ENCODE measurements at places on chromosomes 12 and 14.
A peak's percentile ranks its signal among the peaks of the same experiment; 100 is the strongest.

- no peak for DNase-seq
These were observed 278.3 kb downstream of the DPF3 start for GRCh38 chr14:72615451-72616121.

- no peak for DNase-seq
These were observed 19.7 kb downstream of the VDR start for GRCh38 chr12:47885012-47885501.

DNA sequence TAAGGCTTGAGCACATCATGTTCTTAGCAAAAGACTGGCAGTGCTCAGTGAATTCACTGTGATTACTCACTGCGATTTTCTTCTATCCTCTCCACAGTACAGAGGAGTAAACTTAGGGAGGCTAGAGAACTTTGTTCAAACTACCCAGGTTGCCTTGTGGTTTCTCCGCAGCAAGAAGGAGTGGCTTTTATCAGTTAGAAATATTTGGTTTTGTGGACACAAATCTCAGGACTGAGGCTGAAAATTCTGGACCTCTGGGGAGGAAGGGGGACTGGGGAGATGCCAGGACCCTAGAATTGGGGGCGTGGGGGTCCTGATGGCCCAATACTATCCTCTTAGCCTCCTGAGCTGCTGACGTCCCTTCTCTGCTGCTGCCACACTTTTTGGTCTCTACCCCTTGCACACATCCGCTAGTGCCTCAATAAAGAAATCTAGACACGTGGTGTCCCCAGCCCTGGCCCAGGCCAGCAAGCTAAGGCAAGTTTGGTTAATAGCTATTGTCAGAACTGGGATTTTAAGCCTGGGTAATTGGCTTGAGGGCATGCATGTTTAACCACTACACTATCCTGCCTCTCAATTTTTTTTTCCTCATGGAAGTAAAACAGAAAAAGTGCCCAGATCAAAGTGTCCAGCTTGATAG is 842 bp downstream of the OAS2 start:
- no peak for DNase-seq

DNA sequence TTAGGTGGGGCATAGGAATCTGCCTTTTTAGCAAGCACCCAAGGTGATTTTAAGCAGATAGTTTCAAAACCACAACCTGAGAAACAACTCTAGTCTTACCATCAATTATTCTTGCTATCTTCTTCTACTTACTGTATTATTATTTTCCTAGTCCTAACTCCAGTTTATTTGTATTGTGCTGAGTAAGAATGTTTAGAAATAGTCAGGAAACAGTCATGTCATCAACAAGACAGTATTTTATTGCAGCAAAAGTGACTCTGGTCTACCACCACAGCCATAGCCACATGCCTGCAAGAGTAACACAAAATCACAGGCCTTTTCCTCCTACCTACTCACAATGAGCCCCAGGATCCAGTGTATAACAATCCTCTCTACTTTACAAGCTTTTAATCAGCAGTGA is 46.3 kb upstream of the FLRT2 start:
- DNase-seq: no peak

- no peak for DNase-seq
These were observed 51.6 kb downstream of the KDM2B start for GRCh38 chr12:121529184-121529583.

GRCh38 chr12:76768576-76768975 is 4.7 kb downstream of the ZDHHC17 start:
- no peak for DNase-seq

GRCh38 chr12:68042212-68042699 is 53.0 kb downstream of the IFNG-AS1 start:
- peak; percentile 33 for DNase-seq

- peak; percentile 63 for DNase-seq
These were observed 6.2 kb downstream of the MAP3K12 start for GRCh38 chr12:53492830-53493609.

- no peak for DNase-seq
These were observed 42.4 kb downstream of the OVCH1 start for GRCh38 chr12:29455087-29455486.

GRCh38 chr12:3535431-3535841 is 44.4 kb downstream of the PRMT8 start:
- DNase-seq: no peak

GRCh38 chr14:22579881-22580280 is 9.1 kb downstream of the DAD1 start:
- DNase-seq: no peak

DNA sequence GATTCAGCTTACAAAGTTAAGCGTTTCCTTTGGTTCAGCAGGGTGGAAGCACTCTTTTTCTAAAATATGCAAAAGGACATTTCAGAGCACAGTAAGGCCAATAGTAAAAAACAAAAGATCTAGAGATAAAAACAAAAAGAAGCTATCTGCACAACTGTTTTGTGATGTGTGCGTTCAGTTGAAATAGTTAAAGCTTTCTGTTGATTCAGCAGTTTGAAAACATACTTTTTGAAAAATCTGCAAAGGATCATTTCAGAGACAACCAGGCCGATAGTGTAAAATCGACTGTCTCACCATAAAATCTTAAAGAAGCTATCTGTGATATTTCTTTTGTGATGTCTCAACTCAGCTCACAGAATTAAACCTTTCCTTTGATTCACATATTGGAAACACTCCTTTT is 300.0 kb upstream of the ALG10B start:
- no peak for DNase-seq

GRCh38 chr12:89084751-89085150 is 267.6 kb downstream of the DUSP6 start:
- DNase-seq: no peak

DNA sequence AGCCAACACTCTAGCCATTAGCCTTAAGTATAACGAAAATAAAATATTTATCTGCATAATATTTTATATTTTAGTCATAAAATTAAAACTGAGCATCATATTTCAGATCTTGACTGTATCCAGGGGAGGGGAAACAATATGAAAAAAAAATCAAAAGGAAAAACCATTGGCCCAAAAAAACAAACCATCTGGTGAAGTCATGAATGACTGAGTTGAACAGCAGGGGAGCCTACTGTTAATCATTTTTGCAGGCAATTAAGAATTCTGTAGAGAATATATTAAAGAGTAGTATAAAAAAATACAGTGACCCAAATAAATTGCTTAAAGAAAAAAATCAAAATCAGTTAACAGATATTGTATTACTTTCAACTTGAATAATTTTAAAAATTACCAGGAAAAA is 224.8 kb downstream of the C12orf50 start:
- DNase-seq: no peak

DNA sequence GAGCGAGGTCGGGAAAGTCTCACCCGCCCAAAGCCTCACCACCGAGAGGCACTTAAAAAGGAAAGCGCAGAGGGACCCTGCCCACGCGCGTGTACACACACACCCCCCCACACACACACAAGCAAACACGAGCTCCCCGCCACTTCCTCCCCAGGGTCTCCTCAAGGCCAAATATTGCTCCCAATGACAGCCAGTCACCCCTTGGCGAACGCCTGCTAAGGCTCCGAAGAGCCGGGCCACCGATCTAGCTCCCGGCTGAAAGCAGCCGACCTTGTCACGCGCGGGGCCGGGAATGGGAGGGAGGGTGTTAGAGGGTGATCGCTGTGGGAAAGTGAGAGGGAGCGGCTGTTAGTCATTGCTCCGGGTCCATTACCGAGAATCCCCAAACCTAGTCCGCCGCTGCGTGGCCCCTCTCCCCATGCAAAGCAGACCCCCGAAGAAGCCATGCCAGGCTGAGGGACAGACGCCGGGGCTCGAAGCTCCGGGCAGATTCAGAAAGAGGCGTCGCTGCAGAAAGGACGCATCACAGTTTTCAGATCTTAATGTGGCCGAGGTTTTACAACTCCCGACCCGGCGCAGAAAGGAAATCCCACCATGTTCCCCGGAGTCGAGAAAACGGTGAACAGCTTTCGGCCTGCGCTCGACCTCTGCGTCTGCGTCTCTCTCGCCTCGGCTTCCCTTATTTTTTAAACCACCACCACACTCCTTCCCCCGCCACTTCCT is 2.6 kb downstream of the BMP4 start:
- no peak for DNase-seq

DNA sequence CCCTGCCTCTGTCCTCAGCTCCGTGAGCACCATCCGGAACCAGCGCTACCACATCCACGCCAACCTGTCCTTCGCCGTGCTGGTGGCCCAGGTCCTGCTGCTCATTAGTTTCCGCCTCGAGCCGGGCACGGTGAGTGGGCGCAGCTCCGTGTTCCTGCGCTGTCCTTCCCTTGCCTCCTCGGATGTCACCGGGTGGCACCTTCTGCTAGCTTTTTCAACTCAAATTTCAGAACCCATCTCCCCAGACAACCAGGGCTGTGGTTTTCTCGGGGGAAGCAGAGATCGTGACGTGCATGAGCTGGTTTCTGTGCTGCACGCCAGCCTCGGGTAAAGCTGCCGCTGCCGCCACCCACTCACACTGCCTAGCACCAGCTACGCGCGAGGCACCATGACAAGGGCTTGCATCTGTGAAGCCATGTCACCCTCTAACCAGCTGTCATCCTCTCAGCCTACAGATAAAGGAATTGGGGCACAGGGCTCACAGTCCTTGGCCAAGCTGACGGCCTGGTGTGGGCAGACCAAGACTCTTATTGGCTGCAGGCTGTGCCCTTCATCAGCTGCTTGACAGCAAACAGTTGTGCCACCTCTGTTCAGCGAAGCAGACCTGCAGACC is 152.1 kb downstream of the ADGRD1 start:
- no peak for DNase-seq

- no peak for DNase-seq
These were observed 12.3 kb upstream of the LMO3 start for GRCh38 chr12:16618256-16618655.

DNA sequence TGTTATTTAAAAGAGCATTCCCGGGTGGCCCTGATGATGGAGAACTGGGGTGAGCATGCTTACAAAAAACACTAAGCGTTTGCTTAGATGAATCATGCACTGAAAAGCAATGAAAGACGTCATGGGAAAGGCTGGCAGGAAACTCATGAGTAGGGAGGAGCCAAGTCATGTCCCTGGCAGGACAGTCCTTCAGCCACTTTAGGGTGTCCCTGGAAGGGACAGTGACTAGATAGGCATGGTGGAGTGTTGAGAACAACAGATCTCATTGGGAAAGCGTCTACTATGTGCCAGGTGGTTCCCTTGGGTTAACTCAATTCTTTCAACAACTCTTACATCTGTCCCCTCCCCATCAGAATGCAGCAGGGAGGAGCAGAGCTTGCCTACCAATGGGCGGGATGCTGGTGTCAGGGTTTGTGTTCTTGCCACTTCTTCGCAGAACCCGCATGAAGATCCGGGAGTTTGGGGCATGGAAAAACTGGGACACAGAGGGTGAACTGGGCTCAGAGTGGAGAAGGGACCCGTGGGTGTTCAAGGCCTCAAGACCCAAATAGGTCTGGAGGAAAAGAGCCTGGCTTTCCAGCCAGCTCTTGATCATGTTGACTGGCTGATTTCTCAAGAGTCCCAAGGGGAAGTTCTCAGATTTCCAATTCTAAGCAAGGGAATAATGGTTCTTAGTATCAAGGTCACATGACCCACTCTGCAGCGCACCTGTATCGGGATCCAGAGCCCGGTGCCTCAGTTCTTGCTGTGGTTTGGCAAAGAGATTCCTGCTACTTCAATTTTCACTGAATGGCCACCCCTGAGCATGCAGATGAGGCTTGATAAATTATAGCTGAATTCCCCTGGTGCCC is 653.9 kb upstream of the TBX3 start:
- no peak for DNase-seq

DNA sequence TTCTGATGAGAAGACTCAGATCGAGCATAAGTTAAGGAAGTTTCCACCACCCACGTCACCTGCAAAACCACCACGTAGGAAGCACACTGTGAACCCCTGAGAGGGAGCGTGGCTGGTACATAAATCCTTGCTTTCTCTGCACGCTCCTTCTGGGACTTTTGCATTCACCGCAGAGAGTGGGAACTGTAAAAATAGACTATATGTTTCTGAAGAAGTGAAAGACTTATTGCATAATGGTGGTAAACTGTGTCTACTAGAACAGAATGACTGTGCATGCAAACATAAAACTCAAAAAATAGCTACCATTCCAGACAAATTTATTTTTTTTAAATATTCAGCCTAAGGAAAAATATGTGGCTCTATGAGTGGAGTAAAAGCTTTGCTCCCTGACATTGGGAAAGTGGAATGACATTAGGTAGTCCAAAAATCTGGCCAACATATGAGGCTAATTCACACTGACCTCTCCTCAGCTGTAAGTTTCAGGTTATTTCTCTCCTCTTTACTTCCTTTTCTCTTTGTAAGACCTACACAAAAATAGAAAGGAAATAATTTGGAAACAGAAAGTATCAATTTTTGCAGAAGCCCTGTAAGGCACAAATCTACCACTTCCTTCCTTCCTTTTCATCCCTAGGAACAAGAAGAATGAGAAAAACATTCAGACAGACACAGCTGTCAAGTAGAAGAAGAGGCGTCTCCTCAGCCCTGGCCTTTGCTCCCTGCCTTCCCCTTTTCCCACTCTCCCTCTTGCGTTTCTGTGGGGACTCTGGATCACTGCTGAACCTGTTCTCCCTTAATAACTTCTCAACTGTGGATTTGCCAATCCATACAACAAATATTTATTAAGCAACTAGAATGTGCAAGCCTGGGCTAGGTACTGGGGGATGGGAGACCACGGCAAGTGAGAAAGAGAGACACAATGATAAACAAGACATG is 264.3 kb upstream of the FOXN3 start:
- no peak for DNase-seq

GRCh38 chr14:35400648-35401421 is 3.7 kb downstream of the NFKBIA start:
- DNase-seq: no peak

- DNase-seq: no peak
These were observed 387.0 kb downstream of the EGLN3 start for GRCh38 chr14:33563901-33564197.

GRCh38 chr12:132486576-132486975 is 3.4 kb upstream of the FBRSL1 start:
- no peak for DNase-seq

DNA sequence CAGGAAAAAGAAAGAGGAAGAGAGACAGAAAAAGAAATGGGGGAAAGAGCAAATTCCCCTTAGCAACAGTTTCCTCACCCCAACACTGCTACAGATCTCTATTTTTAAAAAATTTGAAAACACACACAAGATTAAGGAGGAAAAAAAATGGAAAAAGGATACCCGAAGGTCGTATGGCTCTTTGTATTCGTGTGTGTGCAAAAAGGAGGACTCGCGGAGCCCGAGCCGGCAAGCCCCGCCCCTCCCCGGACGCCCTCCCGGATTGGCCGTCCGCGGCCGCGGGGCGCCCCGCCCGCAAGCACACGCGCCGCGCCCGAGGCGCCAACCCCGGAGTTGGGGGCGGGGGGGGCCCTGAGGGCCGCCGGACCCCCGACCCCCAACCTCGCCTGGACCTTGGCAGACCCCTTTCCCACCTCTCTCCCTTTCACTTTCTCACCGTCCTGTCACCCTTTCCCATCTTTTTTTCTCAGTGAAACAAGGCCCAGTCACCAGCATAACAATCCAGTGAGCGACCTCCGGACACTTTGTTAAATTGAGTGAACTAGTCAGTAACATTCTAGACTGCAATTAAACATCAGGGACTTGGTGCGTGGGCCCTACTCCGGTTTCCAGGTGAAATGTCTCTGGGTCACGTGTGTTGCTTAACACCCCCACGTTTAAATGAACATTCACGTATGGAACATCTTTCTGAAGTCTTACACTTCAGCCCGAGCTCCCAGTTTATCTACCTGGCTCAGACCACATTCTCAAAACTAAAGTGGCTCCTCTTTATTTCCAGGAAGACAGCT is at the start of gene C14orf93:
C14orf93 (minus strand) TSS at position 205 of the 788 bp plus-strand sequence. CDS start 11,120 bp downstream, outside the sequence.
- DNase-seq: no peak

Data from retinal pigment epithelial cell (primary cell).